ENCODE measurements at places on chromosomes 6 and 20. TPM values are rescaled to one million over a fixed set of nuclear protein-coding genes. Genes with fewer than 3 reads are reported as not detected.

The RIPOR3 gene
- total RNA-seq = 0.63 TPM

The LPIN3 gene
- total RNA-seq = 0.94 TPM

The SLC2A4RG gene
- 8.0 TPM for total RNA-seq

The PRDM13 gene
- total RNA-seq = not detected

The METTL24 gene
- 0.06 TPM for total RNA-seq

The OR2B6 gene
- total RNA-seq = not detected

The TP53INP2 gene
- 5.3 TPM for total RNA-seq

The NANP gene
- total RNA-seq = 4.2 TPM

The ACSS1 gene
- total RNA-seq = 24.8 TPM

The PDYN gene
- total RNA-seq = not detected

The KCNG1 gene
- 3.4 TPM for total RNA-seq

The C20orf204 gene
- total RNA-seq = 2.8 TPM

The IMPG1 gene
- total RNA-seq = not detected

The SASH1 gene
- 123 TPM for total RNA-seq

The SLC22A2 gene
- not detected for total RNA-seq

The CRISP3 gene
- total RNA-seq = not detected

The GABRR1 gene
- not detected for total RNA-seq

The SPATA25 gene
- 0.49 TPM for total RNA-seq

The MOG gene
- total RNA-seq = not detected

The LPA gene
- total RNA-seq = not detected
